Right atrium auricular region (tissue), 2 donors: ENCODE measurements at places on chromosomes 16 and 17.

DNA sequence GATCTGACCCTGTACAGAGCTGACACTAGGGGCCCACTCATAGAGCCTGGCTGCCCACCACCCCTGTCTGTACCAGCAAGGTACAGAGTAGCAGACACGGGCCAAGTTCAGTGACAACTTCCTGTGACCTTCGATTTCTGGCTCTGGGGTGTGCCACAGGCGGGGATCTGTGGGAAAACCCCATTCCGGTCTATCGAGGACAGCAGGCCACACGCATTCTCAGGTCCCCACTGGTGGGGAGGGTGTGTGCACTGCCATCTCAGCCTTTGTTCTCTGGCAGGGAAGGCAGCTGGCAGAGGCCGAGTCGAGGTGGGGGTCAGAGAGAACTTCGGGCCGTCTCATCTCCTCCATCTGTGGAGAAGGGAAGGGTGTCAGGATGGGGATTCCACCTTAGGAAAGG lies 10.0 kb downstream of the NLE1 start:
- peaks cover 13% of the 10 kb centered on the region for H3K4me1 ChIP-seq
- H3K36me3 ChIP-seq: peaks cover 51% of the 10 kb centered on the region
- no peak for DNase-seq

GRCh38 chr16:49530427-49530970 lies 156.9 kb downstream of the C16orf78 start:
- DNase-seq: no peak
- peaks cover 14% of the 10 kb centered on the region for H3K4me1 ChIP-seq
- no peak overlapping the region for H3K27ac ChIP-seq
- H3K36me3 ChIP-seq: no peaks in the 10 kb centered on the region
- no peaks in the 10 kb centered on the region for H3K27me3 ChIP-seq
- no peak overlapping the region for H3K4me3 ChIP-seq

DNA sequence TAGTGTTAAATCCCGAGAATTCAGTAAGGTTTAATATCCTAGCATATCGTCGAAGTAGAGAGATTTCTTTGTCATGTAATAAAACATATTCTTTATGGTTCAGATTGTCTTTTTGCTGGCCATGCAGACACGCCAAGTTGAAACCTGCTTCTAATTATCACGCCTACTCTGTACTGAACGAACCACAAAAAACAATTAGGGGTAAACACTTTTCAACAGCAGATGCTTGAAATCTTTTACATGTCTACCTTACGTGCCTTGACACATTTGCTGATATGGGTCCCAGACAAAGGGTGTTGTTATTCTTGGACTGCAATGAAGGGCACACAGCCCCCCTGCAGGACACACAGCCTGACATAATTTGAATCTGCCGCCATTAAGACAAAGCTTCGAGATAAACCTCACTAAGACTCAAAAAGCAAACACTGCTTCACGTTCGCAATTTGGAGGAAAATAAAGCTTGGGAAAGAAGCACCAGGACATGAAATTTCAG lies 13.3 kb downstream of the WIPI1 start:
- no peaks in the 10 kb centered on the region for H3K27me3 ChIP-seq
- peak overlapping the region; percentile 40 for H3K27ac ChIP-seq
- DNase-seq: no peak
- peaks cover 36% of the 10 kb centered on the region for H3K4me1 ChIP-seq
- H3K36me3 ChIP-seq: peaks cover 67% of the 10 kb centered on the region

- peaks cover 22% of the 10 kb centered on the region for H3K36me3 ChIP-seq
- H3K4me3 ChIP-seq: no peak overlapping the region
- H3K27ac ChIP-seq: no peak overlapping the region
- no peak for DNase-seq
Measured at GRCh38 chr17:49297141-49297540, 64.9 kb downstream of the ZNF652 start.

- no peaks in the 10 kb centered on the region for H3K27me3 ChIP-seq
- H3K27ac ChIP-seq: peak overlapping the region; percentile 95
- H3K4me3 ChIP-seq: peak overlapping the region; percentile 54
- H3K36me3 ChIP-seq: no peaks in the 10 kb centered on the region
- DNase-seq: no peak
Measured at GRCh38 chr17:81398176-81398831, 3.0 kb downstream of the BAHCC1 start.

- peaks cover 54% of the 10 kb centered on the region for H3K27me3 ChIP-seq
- no peak for DNase-seq
- no peak overlapping the region for H3K4me3 ChIP-seq
- no peaks in the 10 kb centered on the region for H3K36me3 ChIP-seq
- peaks cover 37% of the 10 kb centered on the region for H3K4me1 ChIP-seq
Measured at GRCh38 chr17:37744633-37744927, 279 bp downstream of the HNF1B start.

DNA sequence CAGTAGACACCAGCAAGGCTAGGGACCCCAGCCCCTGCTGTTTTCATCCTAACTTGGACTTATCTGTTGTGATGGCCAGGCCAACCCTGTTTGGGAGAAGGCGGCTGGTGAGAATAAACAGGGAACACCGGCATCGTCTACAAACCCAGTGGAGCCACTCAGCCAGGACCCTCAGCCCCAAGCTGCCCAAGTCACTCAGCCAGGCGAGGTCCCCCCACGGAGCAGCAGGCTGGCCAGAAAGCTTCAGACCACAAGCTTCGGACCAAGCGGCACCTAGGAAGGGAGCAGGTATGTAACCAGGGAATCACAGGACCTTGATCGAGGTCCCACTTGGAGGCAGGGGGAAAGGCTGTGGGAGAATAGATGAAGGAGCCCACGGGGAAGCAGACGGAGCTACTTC lies 23.4 kb downstream of the RBFOX3 start:
- H3K4me3 ChIP-seq: no peak overlapping the region
- DNase-seq: no peak
- no peak overlapping the region for H3K27ac ChIP-seq
- no peaks in the 10 kb centered on the region for H3K36me3 ChIP-seq

DNA sequence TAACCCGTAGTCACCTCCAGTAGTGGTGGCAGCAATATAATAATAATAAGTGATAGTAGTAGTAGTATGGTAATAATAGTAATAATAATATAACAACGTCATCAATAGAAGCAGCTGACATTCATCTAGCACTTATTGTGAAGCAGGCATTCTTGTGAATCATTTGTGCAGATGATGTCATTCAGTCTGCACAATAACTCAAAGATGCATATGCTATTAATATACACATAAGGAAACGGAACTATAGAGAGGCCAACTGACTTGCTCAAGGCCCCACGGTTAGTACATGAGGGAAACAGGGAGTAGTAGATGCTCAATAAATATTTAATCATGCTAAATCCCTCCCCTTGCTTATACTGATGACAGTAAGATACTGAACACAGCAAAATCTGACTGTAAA lies 35.4 kb upstream of the GAN start:
- DNase-seq: no peak
- H3K4me3 ChIP-seq: no peak overlapping the region
- H3K4me1 ChIP-seq: no peaks in the 10 kb centered on the region

GRCh38 chr16:79826732-79827475 lies 226.4 kb upstream of the MAF start:
- H3K27me3 ChIP-seq: no peaks in the 10 kb centered on the region
- no peak for DNase-seq
- H3K27ac ChIP-seq: no peak overlapping the region

GRCh38 chr17:35315283-35315682 lies 58.1 kb downstream of the SLFN11 start:
- peak overlapping the region; percentile 75 for H3K27ac ChIP-seq
- no peak for DNase-seq
- H3K4me1 ChIP-seq: peaks cover 32% of the 10 kb centered on the region
- H3K4me3 ChIP-seq: no peak overlapping the region
